ENCODE measurements at places on chromosomes 3 and 15.
A peak's percentile ranks its signal among the peaks of the same experiment; 100 is the strongest.

GRCh38 chr3:88075072-88075471 is 16.0 kb downstream of the ZNF654 start:
- no peak for DNase-seq

DNA sequence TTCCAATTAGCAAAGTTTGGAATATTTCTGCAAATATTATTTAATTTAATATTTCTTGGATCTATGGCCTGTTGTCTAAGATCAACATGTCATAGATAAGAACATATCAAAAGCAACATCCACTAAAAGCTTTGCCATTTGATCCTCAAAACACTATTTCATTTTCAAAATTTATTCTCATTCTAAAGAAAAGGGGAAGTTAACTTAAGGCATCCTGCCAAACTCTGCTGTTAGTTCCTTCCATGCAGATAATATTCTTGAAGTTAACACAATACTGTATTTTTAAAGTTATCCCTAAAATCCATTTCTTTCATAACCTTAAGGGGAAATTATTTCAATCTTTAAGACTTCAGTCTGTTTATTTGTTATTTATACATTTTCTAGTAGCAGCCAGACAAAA is 28.2 kb upstream of the GBE1 start:
- no peak for DNase-seq

- peak; percentile 37 for DNase-seq
Observed at GRCh38 chr3:120764206-120764605, 21.7 kb downstream of the GTF2E1 start.

GRCh38 chr3:38376098-38376816 is 29.7 kb downstream of the XYLB start:
- DNase-seq, result no peak

GRCh38 chr15:61661791-61662190 is 398.5 kb downstream of the VPS13C start:
- DNase-seq, result no peak

- DNase-seq, result no peak
Observed at GRCh38 chr15:66429117-66429516, 42.4 kb downstream of the MAP2K1 start.

GRCh38 chr3:175207361-175207760 is 348.2 kb downstream of the NAALADL2 start:
- no peak for DNase-seq

DNA sequence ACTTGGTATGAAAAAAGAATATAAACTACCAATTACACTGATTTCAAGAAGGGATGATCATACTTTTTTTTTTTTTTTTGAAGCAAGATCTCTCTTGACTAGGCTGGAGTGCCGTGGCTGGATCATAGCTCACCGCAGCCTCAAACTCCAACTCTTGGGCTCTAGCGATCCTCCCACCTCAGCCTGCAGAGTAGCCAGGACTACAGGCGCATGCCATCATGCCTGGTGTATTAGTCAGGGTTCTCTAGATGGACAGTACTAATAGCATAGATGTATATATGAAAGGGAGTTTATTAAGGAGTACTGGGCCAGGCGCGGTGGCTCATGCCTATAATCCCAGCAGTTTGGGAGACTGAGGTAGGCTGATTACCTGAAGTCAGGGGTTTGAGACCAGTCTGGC is 11.5 kb upstream of the SEC11A start:
- peak; percentile 23 for DNase-seq

DNA sequence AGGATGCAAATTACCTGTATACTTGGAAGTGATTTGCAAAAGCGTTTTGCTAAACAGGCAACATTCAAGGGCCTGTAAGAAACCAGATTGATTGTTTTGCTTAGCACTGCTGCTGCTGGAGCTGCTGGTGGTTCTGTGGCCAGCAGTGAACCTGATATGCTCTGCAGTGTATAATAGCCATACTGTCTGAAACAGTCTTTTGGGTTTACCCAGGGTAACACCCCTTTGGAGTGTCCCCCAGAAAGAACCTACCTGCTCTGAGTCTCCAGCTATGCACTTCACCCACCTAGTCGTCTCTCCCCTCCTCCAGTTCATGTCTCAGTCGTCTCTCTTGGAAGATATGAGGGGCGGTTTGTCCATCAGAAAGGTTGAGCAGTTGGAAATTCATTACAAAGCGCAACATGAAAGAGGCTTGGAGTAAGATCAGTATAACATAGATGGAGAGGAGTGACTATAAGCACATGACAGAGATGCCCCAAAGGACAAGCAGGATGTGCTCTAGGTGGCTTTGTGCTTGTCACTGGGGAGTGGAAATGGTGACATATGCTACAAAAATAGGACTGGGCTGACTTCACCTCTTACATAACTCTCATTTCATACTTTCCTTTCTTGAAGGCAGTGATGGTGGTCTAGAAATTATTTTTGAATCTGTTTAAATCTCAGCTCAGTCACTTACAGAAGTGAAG is 3.8 kb downstream of the MKRN2 start:
- DNase-seq, result no peak

DNA sequence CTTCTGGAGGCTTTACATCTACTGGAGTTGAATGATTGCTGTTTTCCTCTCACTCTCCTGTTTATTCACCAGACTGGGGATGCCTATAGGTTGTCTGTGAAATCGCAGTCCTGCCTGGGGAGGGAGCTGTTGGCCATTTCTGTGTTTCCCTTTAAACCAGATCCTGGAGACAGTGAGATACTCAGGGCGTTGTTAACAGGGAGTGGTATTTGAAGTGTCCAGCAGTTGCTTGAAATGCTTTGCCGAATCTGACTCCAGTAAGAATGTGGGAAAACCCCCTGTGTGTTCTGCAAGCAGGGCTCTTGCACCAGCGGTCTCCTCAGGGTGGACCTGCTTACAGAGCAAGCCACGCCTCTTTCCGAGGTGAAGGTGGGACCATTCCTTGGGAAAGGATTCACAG is 4.3 kb upstream of the LRRK1 start:
- no peak for DNase-seq

- peak; percentile 24 for DNase-seq
Observed at GRCh38 chr3:78900426-78900825, 867.4 kb downstream of the ROBO1 start.

GRCh38 chr3:171113716-171114115 is 87.2 kb upstream of the SLC2A2 start:
- DNase-seq, result no peak

GRCh38 chr3:49536875-49537533 is 17.3 kb upstream of the BSN start:
- DNase-seq, result no peak

GRCh38 chr3:151544164-151544548 is 83.3 kb upstream of the IGSF10 start:
- no peak for DNase-seq

DNA sequence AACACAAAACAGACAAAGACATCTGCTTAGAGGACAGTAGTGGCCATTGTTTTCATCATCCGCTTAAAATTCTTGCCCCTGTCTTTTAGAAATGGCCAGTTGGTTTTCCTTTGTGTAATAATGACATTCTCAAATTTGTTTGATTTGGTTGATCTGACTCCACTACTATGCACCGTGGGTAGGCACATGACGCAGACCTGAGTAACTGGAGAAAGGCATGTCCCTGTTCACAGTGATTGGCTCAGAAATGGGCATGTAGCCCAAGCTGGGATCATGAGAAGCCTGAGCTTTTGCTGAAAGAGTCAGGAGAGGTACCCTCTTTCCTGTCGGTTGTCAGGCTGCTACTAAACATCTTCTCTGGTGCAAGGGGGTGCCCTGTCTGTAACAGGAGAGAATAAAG is 36.6 kb upstream of the MAGI1 start:
- DNase-seq, result peak; percentile 46

DNA sequence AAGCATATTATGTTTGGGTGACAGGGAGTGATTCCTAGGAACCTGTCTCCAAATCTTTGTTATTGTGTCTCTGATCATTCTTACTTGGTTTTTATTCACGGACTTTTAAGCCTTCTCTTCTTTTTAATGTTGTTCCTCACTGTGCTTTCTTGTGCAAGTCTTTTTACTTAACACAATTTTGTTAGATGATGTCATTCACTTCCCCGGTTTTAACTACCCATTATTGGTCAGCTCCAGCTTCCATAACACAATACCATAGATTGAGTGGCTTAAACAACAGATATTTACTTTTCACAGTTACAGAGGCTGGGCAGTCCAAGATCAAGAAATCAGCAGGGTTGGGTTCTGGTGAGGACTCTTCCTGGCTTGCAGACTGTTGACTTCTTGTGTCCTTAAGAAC is 436.3 kb upstream of the CBLB start:
- DNase-seq, result peak; percentile 14

DNA sequence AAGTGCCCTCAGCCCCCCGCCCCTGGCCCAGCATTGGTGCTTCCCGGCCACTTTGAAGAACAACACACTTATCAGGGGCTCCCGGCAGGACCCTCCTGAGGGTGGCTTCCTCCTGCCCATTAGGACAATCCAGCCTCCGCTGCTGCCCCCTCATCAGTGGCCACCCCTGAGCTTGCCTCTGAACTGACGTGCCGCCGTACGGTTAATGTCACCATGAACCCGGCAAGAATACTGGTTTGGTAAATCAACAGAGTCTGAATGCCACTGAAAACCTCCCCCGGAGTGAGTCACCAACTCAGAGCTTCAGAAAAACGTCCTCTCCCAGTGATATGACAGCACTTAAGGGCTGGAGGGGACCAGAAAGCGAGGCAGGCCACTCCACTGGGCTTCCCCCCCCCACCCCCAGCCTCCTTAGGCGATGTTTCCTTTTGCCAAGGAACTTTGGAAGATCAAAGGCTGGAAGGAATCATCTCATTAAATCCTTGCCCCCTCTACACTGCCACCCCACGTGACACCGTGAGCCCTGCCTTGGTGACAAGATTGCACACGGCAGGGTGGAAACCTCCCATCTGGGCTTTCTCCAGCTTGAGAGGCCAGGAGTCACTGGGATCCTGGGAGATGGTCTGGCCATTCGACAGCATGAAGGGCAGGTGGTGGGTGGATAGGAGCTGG is 142.1 kb downstream of the NUP210 start:
- DNase-seq, result peak; percentile 62

DNA sequence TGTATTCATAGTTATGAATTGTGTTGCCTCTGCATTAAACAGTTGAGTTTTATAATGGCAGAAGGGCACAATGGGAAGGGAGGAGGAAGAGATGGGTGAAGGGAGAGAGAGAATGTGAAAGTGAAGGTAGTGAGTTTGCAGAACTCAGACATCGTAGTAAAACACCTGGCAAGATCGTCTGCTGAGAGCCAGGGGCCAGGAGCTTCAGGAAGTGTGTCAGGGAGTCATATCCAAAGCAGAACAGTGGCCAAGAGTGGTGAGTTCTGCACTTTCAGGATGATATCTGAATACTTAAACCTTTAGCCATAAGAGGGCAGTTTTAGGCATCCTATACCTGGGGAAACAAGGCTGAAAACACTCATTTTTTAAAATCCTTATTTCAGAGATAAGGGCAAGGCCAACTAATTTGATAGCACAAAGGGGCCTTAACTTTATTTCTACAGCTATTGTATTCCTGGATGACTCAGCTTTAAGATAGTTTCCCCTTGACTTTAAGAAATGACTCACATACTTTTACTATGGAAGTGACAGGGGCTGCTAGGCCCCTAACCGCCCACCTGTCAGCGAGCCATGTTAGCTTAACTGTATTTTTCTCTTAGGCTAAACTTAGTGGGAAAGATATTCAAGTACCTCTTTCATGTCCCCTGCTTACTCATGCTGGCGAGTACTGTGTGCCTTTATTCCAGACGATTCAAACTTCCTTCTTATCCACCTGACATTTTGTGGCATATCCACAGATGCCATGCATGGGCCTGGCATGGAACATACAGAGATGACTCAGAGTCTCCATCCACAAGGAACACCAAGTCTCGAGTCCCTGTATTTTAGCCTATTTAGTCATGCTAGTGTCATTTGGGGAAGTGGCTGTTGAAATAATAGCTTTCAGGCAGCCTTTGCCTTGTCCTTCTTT is 53.9 kb downstream of the RLBP1 start:
- peak; percentile 71 for DNase-seq

DNA sequence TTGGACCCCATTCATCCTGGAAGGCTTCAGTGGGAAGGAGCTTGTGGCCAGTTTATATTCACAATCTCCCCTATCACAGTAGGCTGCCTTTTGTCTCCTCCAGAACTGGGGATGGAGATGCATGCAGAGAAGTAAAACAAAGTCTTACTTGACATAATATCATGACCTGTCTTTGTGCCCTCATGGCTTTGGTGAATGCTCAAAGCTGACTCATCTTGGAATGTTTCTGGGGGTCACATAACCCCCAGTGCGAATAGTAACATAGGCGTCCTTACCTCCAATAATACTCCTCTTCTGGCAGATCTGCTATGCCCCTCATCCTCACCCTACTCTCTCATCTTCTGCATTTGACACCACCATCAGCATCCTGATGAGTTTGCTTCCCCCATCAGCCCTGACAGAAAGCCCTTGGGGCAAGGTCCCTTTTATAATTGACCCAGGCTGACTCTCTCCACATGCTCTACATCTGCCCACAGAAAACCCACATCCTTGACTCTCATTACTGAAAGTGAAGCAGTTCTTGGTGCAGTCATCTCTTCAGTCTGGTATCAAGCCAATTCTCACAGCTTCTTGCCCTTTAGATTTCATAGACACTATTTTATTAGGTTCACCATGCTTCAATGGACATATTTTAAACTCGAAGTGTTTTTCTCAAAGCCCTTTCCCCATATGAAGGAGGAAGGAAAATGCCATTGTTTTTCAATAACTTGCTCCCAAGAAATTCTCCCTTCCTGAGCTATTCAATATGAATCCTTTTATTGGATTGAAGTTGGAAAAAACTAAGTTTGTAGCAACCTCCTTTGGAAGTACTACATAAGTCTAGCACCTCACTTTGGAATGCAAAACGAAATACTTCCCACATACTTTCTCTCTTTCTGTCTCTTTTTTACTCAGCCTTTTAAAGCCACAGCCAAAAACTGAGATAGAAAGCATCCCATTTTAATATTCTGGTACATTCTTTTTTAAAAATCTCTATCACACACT is 36.6 kb downstream of the OSTN start:
- peak; percentile 76 for DNase-seq

GRCh38 chr15:80019168-80019745 is 40.2 kb upstream of the ZFAND6 start:
- no peak for DNase-seq

DNA sequence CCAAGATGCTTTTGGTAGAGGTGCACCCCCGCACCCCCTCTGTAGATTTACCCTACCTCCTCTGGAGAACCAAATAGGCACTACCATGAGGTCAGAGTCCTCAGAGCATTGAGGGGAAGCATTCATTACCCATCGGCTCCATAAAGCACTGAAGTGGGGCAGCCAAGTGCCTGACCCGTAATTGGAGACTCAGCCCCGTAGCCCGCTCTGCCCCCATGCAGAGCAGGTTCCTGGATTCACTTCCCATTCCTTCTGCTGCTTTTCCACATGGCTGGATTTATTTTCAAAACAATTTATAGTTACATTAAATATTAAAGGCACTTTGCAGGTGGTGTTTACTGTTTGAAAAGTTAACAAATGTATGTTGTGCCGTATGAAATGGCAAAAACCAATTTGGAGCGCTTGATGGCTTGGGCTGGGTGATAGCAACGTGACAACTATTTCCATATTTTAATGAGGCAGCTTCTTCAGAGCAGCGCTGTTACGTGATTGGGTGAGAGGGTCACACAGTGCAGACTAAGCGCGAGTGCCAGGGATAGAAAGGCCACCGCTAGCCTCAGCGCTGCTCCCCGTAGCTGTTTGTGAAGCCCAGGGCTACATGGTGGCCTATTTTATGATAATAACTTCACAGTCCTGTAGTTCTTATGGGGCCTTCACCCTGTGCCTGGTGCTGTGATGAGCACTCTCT is 373.8 kb upstream of the PROK2 start:
- DNase-seq, result no peak

GRCh38 chr15:69557707-69558409 is 105.2 kb downstream of the RPLP1 start:
- DNase-seq, result no peak
